ENCODE measurements at places on chromosomes 12 and 14.

DNA sequence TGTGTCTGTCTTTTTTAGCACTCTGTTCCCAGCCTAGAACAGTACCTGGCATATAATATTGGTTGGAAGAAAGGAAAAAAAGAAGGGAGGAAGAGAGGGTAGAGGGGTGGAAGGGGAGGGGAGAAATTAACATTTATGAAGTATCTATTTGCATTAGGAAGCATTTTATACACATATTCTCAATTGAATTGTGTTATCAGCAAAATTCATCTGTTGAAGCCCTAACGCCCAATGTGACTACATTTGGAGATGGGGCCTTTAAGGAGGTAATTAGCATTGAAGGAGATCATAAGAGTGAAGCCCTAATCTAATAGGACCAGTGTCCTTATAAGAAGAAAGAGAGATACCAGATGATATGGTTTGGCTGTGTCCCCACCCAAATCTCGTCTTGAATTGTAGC lies 30.2 kb upstream of the FICD start:
- no peak for DNase-seq

- DNase-seq: no peak
These were observed 219.0 kb downstream of the NTF3 start for GRCh38 chr12:5650829-5651461.

GRCh38 chr14:98507264-98507663 lies 764.7 kb downstream of the BCL11B start:
- no peak for DNase-seq

DNA sequence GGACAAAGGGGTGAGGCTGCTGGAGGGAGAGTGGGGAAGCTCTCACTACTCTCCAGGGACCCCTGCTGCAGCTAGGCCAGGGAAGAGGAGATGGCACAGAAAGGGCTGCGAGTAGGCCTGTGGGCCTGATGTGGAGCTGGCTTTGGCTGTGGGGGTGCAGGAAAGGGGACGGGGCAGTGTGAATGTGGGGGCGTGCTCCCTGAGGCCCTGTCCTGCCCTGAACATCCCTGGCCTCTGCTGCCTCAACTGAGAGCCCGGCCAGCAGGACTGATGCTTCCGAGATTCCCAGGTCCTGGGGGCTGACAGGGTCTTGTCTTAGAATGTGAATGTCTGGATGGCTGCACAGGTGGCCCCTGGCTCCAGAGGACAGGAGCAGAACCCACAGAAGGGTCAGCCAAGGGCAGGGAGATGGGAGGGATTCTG lies 64.2 kb downstream of the CHGA start:
- DNase-seq: no peak

- DNase-seq: peak; percentile 95
These were observed at the start of gene TMEM229B for GRCh38 chr14:67487937-67488893. TMEM229B (minus strand) TSS chr14:67488721; CDS start chr14:67473923, 14,798 bp downstream.

- no peak for DNase-seq
These were observed 40.2 kb downstream of the STAB2 start for GRCh38 chr12:103627189-103627855.

- no peak for DNase-seq
These were observed 14.1 kb upstream of the CDH24 start for GRCh38 chr14:23071244-23071920.

- no peak for DNase-seq
These were observed 357.3 kb upstream of the MIS18BP1 start for GRCh38 chr14:45610318-45610717.

GRCh38 chr12:54958048-54958658 lies 26.4 kb downstream of the TESPA1 start:
- peak; percentile 56 for DNase-seq

GRCh38 chr12:112967306-112967705 lies 11.0 kb upstream of the OAS2 start:
- no peak for DNase-seq

- no peak for DNase-seq
These were observed 6.5 kb upstream of the MEG3 start for GRCh38 chr14:100819453-100819828.

GRCh38 chr12:68331500-68331868 lies 678 bp downstream of the MDM1 start:
- no peak for DNase-seq

DNA sequence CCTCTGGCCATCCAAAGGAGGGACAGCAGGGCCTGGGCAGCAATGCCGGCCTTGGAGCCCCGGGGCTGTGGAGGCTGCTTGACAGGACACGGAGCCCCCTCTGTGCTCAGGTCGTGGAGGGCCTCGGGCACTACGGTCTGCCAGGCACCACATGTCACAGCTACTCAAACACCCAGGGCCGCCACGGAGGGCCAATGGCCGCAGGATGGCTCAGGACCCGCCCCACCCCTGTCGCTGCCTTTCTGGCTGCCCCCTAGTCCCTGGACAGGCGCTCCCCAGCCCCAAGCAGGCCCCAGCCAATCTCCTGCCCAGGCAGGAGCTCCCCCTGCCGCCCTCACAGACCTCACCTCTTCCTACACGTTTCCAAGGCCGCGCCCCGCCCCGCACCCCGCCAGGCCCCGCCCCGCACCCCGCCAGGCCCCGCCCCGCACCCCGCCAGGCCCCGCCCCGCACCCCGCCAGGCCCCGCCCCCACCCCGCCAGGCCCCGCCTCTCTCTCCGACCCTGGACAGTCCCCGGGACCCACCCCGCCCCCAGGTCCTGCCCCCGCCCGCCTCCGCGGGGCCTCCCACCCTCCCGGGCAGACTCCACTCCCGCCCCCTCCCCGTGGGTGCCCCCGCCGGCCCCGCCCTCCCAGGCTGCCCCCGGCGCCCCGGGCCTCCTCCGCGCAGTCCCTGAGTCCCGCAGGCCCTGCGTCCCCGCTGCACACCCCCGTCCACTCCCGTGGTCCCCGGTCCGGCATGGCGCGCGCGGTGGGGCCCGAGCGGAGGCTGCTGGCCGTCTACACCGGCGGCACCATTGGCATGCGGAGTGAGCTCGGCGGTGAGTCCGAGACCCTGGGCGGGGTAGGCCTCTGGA lies at the start of gene ASPG:
ASPG (plus strand) TSS at position 669 of the 857 bp plus-strand sequence; CDS start at position 740, 71 bp downstream.
- no peak for DNase-seq

GRCh38 chr12:57611108-57611826 lies at the start of gene ARHGEF25:
ARHGEF25 (plus strand) TSS chr12:57611435; CDS start chr12:57611895, 460 bp downstream.
- DNase-seq: no peak

- peak; percentile 32 for DNase-seq
These were observed 1.1 kb upstream of the HEBP1 start for GRCh38 chr12:13000925-13001774.

DNA sequence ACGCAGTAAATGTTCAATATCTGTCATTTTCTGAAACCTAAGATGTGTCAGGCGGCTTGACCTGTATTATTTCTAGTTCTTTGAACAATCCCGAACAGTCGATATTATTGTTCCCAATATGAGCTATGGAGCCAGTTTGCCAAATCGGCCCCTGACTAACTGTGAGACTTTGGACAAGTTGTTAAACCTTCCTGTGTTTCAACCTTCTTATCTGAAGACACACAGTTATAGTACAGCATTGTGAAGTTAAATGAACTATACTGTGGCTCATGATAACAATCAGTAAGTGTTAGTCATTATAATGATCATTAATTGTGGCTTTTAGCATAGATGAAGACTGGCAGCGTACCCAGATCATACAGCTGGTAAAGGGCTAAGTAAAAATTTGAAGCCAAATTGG lies 23.4 kb downstream of the DDX47 start:
- DNase-seq: no peak

GRCh38 chr14:84825481-84826251 lies 704.3 kb upstream of the FLRT2 start:
- no peak for DNase-seq

DNA sequence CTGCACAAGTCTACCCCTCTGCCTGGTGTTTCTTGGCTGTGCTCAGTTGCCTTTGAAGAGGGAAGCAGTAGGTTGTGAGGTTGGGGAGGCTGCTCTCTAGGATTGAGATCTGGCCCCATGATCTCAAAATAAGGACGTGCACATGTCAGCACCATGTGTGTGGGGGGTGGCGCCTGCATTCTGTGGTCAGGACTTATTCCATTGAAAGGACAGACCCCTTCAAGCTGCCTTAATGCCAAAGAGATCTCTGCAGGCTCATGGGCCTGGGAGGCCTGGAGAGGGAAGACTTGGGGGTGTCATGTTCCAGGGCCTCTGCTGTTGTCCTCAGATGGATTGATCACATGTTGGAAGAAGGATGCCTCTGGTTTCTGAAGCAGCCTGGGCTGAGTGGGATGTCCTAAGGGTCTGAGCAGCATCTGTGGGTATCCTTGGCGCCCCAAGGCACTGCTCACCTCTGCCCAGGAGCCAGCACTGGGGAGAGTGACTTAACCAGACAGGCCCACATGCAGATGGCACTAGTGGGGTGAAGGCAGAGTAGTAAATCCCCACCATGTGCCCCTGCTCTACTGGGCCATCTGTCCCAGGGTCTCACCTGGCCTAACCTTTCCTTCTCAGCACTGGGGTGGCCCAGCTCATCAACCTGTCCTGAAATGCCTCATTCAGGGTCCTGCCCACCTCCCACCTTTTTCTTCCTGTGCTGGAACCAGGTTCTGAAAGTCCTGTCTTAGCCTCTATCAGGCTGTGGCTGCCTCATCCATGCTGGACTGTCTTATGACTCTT lies 118.9 kb downstream of the ADGRD1 start:
- no peak for DNase-seq

DNA sequence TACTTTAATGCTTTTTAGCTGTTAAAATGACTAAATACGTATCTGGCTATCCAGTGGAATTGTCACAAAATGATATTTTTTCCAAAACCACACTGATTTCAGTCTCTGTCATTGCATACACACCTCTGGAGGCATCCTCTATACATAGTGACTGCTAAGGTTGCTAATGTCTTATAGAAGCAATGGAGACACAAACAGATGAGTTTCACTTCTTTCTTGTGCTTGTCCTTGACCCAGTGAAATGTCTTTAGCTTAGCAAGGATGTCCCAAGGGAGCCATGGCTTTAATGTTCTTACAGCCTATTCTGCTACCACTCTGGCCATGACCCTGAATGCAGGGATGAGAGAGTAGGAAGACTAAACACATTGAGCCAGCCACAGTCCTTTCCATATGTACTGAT lies 90.3 kb downstream of the TPH2 start:
- DNase-seq: peak; percentile 6

- DNase-seq: peak; percentile 64
These were observed 29.2 kb downstream of the FOS start for GRCh38 chr14:75307700-75308379.

GRCh38 chr12:26823390-26823789 lies 9.6 kb downstream of the ITPR2 start:
- DNase-seq: no peak

DNA sequence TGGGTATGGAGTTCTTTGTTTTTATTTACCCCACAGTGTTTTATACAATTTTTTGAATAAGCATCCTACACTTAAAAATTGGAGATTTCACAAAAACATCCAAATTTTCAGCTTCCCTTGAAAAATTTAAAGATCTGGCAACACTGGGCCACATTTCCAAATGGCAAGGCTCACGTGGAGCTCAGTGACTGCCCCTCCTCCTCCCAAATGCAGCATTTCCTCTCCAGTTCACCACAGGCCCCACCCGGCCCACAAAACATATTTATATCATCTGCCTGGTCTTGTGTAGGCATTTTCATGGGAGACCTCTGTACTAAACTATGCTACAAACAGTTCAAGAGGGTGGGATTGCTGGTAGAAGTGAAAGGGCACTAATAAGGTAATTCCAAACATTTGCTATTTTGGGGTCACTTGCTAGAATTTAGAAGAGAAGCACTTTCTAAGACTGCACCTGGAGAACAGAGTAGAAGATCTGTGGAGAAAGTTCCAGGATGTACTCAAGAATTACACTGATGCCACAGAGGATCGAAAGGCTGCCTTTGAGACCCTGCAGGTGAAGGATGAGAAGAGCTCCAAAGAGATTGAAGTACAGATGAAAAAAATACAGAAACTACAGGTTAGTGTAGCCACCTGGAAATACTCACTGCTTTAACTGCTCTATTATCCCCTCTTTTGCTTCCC lies 7.3 kb downstream of the FKBP11 start:
- peak; percentile 58 for DNase-seq

- DNase-seq: peak; percentile 76
These were observed 89.6 kb downstream of the SCARB1 start for GRCh38 chr12:124774054-124774461.

DNA sequence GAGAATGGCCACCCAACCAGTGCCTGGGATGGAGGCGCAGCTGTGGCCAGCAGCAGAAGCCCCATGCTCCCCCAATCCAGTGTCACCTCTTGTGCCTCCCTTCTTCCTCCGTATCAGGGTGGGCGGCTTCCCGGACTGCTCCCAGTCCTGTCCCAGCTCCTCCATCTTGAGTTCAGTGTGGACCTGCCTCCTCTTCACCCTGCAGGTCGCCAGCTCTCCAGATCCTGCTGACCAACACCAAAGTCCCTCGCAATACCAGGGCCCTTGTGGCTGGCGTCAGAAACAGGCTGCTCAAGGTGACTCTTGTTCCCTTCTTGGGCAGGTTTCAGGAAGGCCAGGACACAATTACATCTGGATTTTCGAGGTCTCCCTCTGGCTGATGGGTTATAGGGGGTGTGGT lies 17.0 kb downstream of the MVK start:
- DNase-seq: no peak

DNA sequence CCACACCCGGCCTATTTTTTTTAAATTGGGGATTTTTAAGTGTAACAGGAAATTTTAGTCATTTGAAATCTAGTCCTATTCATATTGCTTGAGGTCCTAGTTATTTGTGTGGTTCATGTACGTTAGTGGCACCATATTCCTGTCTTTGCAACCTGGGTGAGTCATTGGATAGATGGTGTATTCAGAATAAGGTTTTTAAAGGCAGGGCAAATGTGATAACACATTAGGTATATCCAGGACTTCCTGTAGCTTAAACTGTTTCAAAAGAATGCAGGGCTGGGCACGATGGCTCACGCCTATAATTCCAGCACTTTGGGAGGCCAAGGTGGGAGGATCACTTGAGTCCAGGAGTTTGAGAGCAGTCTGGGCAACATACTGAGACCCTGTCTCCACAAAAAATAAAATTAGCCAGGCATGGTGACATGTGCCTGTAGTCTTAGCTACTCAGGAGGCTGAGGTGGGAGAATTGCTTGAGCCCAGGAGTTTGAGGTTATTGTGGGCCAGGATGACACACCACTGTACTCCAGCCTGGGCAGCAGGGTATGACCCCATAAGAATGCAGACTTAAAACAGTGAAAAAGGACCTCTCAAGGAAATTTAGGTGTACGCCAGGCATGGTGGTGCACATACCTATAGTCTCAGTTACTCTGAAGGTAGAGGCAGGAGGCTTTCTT lies 8.1 kb downstream of the ATP6V0A2 start:
- DNase-seq: no peak

DNA sequence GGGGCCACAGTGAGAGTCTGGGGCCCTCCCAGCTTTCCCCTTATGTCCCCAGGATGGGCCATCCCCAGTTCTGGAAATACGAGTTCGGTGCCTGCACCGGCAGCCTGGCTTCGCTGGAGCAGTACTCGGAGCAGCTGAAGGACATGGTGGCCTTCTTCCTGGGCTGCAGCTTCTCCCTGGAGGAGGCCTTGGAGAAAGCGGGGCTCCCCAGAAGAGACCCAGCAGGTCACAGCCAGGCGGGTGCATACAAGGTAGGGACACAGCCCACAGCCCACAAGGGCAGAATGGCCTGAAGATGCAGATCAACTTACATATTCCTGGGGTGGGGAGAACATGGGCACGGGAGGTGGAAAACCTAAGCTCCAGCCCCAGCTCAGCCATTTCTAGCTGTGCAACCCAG lies 56.1 kb downstream of the DGLUCY start:
- DNase-seq: no peak

- DNase-seq: peak; percentile 23
These were observed 458.8 kb downstream of the TMEM117 start for GRCh38 chr12:44294649-44295048.

Measured in MV-4-11 (cell line).